ENCODE measurements at places on chromosomes 6 and 20.
A peak's percentile ranks its signal among the peaks of the same experiment; 100 is the strongest.

DNA sequence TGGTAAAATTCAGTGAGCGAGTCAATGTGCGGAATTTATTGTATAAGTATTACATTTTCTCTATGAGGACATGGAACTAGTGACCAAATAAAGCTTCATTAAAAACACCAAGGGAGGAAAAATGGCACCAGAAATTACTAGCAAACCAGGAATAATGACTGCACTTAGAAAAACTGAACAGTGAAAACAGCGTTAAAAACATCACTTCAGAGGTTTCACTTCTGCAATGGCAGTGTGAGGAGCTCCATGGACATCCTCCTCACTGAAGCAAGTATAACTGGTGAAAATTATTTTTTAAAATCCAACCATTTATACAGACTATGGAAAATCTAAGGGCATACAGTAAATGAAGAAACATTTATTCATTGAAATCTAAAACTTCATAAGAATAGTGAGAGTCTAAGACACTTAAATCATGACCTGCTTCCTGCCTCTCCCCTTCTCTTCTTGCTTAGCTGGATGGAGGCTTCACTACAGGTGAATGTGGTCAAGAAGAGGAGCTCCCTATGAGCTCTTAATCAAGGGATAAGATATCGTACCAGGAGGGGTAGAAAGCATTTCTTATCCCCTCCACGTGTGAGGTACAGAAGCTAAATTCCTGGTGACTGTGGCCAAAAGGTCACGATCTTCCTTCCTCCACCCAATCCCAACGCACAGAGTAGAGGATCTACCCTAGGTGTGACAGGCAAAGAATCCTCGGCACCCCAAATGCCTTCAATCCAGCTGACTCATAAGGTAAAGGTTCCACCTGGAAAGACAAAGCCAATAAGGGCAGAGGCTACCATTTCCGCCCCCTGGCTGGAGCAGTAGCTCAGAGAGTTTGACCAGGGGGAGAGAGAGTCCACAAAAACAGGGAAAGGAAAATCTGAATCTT is 12.3 kb upstream of the ASF1A start:
- peaks cover 29% of the 10 kb centered on the region for H3K36me3 ChIP-seq
- H3K27me3 ChIP-seq, result no peaks in the 10 kb centered on the region
- no peak for DNase-seq

- DNase-seq, result no peak
- no peak overlapping the region for H3K4me3 ChIP-seq
- H3K27ac ChIP-seq, result no peak overlapping the region
- H3K4me1 ChIP-seq, result peaks cover 15% of the 10 kb centered on the region
- H3K27me3 ChIP-seq, result peaks cover 23% of the 10 kb centered on the region
These were observed 125.7 kb upstream of the ARID1B start for GRCh38 chr6:156651486-156651885.

GRCh38 chr6:163398115-163398514 is 16.4 kb upstream of the QKI start:
- no peak overlapping the region for H3K4me3 ChIP-seq
- H3K27ac ChIP-seq, result no peak overlapping the region
- peaks cover 6% of the 10 kb centered on the region for H3K4me1 ChIP-seq
- peaks cover 25% of the 10 kb centered on the region for H3K27me3 ChIP-seq
- H3K36me3 ChIP-seq, result no peaks in the 10 kb centered on the region

DNA sequence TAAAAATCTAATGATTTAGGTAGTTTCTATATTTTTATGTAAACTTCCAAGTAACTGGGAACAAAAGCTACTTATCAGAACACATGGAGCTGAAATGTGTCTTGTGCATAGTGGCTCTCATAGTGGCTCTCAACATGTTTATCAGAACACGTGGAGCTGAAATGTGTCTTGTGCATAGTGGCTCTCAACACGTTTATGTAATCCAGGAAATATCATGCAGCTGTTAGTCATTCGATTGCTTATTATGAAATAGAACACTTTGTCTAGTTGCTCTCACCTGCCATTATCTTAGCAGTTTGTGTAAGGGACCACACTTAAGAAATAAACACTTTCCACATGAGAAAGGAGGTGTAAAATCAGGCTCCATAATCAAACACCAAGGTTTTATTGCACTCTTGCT is 119.2 kb upstream of the ASCC3 start:
- H3K27me3 ChIP-seq, result peaks cover 2% of the 10 kb centered on the region
- no peak for DNase-seq
- no peak overlapping the region for H3K27ac ChIP-seq

DNA sequence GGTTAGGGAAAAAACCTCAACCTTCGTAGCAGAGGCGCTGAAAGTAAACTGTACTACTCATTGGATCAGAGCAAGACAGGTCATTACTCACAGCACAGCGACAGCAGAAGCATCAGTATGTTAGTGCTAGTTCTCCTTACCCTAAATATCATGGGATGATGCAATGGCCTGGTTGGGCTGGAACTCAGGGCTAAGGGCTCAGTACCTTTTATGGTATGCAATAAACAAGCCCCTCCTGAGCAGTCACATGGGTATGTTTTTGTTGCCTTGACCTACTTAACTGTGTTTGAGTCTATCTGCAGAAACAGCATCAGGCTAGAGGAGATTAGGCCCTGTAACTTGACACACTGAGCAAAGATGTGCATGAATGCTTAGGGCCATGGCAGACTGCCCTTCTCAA is 369.4 kb upstream of the IMPG1 start:
- no peaks in the 10 kb centered on the region for H3K4me1 ChIP-seq
- no peaks in the 10 kb centered on the region for H3K27me3 ChIP-seq
- no peaks in the 10 kb centered on the region for H3K36me3 ChIP-seq
- no peak overlapping the region for H3K27ac ChIP-seq
- no peak for DNase-seq
- H3K4me3 ChIP-seq, result no peak overlapping the region

DNA sequence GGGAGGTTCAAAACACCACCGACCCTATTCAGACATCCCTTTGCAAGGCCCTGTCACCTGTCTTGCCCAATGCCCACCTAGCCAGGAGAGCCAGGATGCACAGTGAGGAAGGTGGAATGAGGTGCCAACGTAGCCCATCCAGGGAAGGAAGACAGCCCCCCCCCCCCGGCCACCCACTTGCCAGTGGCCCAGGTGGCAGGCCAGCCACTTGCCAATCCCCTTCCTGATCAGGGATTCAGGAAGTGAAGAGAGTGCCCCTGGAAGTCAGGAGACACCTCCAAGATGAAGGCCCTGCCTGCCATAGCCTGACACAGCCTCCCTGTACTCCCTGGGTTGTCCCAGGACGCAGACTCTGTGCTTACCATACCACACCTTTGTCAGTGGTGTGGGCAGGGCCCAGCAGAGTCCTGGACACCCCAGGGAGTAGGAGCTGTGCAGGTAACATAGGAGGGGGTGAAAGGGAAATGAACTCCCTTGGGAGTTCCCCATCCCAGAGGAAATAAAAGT is 54.7 kb downstream of the MRPL14 start:
- no peak for DNase-seq
- H3K27me3 ChIP-seq, result peaks cover 10% of the 10 kb centered on the region
- peak overlapping the region; percentile 93 for H3K27ac ChIP-seq
- peaks cover 2% of the 10 kb centered on the region for H3K36me3 ChIP-seq

GRCh38 chr20:46695892-46696291 is 6.6 kb upstream of the TP53RK start:
- no peak for DNase-seq
- peaks cover 7% of the 10 kb centered on the region for H3K27me3 ChIP-seq
- H3K4me1 ChIP-seq, result peaks cover 8% of the 10 kb centered on the region
- no peak overlapping the region for H3K4me3 ChIP-seq
- no peaks in the 10 kb centered on the region for H3K36me3 ChIP-seq

DNA sequence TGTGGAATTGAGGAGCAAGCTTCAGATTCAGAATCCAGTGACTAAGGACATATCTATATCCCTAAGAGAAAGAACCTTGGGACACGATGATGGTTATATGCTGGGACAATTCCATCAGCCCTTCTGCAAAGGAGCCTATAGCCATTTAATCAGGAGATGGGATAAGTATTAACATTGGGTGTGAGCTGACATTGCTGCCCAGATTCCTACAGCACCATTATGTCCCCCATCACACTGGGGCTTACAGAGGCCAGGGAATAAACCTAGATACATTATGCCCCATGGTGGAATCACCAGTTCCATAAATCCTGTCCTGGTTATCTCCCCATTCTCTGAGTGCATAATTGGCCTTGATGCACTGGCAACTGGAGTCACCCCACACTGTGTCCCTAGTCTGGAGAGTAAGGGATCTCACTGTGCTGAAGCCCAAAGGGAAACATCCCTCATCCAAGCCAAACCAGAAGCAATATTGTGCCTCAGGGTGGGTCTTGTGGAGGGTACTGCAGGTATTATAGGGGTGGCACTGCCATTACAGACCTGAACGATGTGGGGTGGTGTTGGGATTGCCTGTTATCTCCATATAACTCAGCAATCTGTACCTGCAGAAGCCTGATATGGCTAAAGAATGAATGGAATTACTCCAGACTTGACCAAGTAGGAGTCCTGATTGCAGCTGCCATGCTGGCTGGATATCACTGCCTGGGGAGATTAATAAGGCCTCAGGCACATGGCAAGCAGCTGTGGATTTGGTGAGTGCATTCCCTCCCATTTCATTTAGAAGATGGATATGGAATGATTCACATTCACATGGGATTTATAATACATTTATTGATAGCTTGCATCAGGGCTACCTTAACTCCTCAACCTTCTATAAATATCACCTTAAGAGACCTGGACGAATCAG is 5.0 kb downstream of the HLA-A start:
- no peak overlapping the region for H3K4me3 ChIP-seq
- peak overlapping the region; percentile 19 for H3K27ac ChIP-seq
- DNase-seq, result no peak
- H3K36me3 ChIP-seq, result peaks cover 69% of the 10 kb centered on the region
- peaks cover 36% of the 10 kb centered on the region for H3K4me1 ChIP-seq

All from activated CD8-positive, alpha-beta T cell treated with anti-CD3 and anti-CD28 coated beads, Interleukin-2, amount 10 ng/mL, durations not matched to agents 7 days and 5 days (primary cell).